ENCODE measurements at places on chromosomes 1 and 21.

DNA sequence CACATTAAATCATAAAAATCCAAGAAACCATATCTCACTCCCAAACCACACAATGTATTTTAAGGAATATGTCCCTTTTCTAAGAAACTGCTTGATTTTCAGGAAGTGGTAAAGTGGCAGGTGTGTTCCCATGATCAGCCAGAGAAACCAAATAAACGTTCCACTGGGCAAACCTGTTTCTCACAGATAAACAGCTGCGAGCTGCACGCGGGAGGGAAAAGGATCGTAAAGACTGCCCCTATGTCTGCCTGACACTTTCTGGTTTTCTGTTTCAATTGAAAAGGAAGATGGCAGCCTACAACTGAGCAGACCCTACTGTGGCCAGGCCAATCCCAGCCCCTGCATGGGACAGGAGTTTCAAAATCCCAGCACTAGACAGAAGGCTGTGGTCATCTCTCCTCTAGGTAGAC, 36.6 kb downstream of the HIVEP3 start:
- no peak for DNase-seq

DNA sequence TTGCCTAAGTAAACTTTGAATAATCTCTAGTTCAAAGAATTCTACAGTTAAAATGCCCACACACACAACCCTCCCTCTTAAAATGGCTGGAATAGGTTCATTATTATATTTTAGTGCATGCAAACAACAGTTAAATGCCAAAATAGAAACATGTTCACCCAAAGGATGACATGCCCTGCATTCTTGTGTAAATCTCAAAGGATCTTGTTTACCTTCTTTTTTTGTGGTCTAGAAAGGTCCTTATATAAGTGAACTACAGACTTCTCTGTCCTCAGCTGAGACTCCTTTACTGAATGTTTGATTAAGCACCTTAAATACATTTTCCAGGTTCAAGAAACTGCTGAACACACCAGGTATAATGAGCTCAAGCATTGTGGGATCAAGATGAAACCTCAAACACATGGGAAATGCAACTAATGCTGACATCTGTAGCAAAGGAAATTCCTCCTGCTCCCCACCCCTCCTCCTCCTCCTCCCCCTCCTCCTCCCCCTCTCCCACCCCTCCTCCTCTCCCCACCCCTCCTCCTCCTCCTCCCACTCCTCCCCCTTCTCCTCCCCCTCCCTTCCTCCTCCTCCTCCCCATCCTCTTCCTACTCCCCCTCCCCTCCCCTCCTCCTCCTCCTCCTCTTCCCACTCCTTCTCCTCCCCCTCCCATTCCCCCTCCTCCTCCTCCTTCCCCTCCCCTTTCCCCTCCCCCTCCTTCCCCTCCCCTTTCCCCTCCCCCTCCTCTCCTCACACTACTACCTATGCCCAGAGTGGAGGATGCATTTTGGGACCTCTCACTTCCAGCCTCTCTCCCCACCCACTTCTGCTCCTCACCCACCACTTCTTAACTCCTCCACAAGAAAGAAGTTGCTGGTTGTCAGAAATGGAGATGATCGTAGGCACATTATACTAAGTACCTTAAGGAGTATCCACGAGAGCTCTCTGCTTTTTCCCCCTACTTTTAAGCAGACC, 233.9 kb downstream of the MRPL39 start:
- DNase-seq, result no peak

DNA sequence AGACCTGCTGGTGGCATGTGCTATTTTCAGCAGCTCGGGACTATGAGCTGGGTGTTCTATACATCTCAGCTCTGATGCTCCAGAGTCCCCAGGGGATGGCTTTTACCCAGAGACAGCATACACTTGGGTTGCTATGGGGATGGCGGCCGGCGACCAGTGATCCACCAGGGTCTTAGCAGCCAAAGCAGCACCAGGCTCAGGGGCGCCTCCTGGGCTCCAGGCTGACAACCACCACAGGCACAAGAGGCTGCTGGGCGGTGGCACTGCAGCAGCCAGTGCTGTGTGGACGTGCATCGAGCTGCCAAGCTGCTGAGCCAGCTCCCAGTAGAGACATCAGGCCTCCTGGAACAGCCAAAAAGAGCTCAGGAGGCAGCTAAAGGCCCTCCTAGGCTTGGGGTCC, 37.6 kb upstream of the CLSTN1 start:
- no peak for DNase-seq

DNA sequence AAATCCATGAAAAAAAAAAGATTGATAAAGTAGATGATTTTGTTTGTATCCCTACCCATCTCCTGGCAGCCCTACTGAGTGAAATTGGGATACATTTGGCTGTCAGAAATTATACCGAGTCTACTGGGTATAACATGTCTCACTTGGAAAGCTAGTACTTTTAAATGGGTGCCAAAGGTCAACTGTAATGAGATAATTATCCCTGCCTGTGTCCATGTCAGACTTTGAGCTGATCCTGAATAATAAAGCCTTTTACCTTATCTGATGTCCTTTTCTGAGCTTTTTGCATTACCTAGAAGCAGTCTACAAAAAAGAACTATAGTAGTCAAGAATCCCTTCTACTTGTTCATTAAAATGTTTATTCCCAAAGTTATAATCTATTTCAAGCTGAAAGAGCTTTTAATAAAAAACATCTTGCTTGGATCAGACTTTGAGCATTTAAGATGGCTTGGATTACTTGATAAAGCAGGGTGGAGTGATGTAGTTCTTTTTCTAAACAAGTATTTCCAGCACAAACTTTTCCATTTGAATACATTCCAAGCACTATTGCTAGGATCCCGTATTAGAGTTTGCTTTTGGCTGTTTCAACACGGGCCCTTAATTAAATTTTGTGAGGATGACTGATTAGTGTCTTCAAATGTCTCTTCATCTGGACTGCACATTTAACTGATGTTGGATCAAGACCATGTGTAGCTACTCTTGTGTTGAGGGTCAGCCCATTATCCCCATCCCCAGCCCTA, 69.2 kb downstream of the DTL start:
- no peak for DNase-seq

- DNase-seq, result no peak
Measured at GRCh38 chr1:67575861-67576260, 109.1 kb upstream of the GADD45A start.

GRCh38 chr21:30482130-30482529, 2.0 kb upstream of the KRTAP19-1 start:
- DNase-seq, result no peak

DNA sequence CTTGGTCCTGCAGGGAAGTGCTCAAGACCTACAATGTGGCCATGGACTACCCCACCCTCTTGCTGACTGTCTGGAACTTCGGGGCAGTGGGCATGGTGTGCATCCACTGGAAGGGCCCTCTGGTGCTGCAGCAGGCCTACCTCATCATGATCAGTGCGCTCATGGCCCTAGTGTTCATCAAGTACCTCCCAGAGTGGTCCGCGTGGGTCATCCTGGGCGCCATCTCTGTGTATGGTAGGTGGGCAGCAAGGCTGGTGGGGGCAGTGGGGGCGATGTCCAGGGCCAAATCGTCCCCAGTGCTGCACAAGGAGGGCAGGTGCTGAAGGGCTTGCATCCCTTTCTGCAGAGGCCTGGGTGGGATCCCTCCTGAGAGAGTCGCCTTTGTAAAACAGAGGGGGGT, 18.4 kb downstream of the PSEN2 start:
- DNase-seq, result no peak

GRCh38 chr1:173871091-173871490, 2.9 kb downstream of the ZBTB37 start:
- DNase-seq, result no peak

GRCh38 chr1:180250883-180251509, 20.9 kb downstream of the LHX4 start:
- DNase-seq, result no peak
